ENCODE measurements at places on chromosomes 4 and X.

DNA sequence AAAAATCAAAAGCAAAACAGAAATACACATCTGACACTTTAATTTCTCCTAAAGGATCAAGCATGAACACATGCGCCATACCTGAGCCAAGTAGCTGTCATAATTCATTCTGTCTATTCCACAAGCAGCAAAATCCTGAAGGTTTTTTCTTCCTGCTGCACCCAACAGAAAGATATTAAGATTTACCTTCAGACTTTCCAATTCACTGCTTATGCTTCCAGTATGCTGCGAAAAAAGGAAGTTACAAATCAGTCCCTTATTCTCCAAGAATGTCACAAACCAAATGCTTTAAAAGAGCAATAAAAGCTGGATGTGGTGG is 29.2 kb upstream of the FGFBP2 start:
- DNase-seq = no peak

- DNase-seq = no peak
Observed at GRCh38 chrX:40637687-40638086, 9.7 kb downstream of the CXorf38 start.

DNA sequence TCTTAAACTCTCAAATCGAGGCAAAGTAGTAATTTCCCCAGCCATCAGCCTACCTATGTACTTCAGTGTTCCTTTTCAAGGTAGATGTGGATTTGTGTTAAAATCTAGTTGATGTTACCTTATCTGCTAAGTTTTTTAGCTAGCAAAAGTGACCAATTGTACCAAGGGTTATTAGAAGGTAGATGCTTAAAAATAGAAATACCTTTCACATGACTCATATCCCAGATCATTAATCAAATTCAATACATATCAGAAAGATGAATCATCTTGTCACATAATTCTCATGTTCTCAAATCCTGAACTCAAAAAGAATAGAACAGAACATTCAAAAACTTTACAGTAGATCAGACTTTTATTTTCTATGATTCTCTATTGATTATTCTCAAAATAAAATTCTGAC is 3.5 kb downstream of the ENAM start:
- no peak for DNase-seq

GRCh38 chr4:138259824-138260223 is 17.7 kb upstream of the SLC7A11 start:
- no peak for DNase-seq

GRCh38 chr4:113547487-113548042 is 214.0 kb downstream of the CAMK2D start:
- DNase-seq = peak; percentile 97

DNA sequence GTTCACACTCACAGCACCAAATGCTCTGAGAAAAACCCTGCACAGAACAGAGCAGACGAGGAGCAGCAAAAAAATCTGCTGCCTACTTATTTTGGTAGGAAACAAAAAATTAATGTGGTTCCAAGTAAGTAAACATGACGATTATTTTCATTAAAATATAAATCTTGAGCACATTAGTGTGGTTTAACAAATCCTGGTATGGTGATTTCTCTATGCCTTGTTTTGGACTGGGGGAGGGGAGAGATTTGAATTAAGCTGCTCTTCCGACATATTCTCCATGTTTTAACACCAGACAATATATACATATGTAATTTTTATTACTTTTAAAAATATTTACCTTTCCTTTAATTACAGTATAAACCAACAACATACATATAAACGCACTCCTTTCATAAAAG is 1.8 kb downstream of the CAMK2D start:
- DNase-seq = peak; percentile 17
